ENCODE measurements at places on chromosomes 16 and 17.

DNA sequence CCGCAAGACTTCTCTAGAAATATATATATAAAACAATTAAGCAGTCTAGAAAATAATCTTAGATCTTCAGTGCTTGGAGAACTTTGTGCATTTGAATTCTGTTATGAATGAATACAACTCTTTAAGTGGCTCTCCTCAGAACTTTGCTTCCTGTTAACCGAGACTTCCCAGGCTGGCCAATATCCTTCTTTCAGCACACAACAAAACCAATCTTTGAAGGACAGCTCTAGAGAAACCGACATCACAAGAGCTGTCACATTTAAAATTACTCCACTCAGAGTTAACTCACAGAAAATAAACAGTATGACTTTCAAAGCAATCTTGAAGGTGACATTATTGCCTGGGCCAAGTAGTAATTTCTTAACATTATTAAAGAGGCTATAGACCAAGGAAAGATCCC is 49.7 kb upstream of the ITGA2B start:
- no peak for DNase-seq

DNA sequence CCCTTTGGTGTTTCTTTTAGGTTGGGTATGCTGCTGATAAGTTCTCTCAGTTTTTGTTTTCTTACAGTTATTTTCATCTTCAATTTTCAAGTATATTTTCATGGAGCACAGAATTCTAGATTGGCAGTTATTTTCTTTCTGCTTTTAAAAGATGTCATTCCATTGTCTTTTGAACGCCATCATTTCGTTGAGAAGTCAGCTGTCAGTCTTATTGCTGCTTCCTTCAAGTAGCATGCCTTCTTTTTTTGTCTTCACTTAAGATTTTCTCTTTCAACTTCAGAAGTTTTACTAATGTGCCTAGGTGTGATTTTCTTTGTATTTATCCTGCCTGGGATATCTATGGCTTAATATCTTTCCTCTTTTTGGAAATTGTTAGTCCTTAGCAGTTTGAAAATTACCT is 262.2 kb upstream of the PMFBP1 start:
- no peak for DNase-seq

DNA sequence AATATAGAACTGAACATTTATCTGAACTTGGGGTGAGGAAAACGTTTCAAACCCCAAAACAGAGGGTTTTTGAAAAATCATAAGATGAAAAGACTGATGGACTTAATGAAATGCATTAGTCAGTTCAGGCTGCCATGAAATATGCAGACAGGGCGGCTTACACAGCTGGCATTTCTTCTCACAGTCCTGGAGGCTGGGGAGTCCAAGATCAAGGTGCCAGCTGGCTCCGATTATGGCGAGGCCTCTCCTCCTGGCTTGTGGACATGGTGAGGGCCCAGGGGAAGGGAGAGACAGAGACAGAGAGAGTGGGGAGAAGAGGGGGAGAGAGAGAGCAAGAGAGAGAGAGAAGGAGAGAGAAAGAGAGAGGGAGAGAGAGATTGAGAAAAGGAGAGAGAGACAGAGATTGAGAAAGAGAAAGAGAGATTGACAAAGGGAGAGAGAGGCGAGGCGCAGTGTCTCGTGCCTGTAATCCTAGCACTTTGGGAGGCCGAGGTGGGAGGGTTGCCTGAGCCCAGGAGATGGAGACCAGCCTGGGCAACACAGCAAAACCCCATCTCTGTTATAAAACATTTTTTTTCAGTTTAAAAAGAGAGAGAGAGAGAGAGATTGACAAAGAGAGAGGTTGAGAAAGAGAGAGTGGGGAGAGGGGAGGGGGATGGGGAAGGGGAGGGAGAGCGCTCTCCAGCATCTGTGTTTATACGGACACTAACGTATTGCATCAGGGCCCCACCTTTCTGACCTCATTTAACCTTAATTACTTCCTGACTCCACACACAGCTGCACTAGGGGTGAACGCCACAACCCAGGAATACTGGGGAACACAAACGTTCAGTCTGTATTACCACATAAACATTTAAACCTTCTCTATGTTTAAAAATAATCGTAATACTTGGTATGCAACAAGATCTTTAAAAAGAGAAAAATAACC is 24.6 kb upstream of the RPH3AL start:
- DNase-seq = no peak

DNA sequence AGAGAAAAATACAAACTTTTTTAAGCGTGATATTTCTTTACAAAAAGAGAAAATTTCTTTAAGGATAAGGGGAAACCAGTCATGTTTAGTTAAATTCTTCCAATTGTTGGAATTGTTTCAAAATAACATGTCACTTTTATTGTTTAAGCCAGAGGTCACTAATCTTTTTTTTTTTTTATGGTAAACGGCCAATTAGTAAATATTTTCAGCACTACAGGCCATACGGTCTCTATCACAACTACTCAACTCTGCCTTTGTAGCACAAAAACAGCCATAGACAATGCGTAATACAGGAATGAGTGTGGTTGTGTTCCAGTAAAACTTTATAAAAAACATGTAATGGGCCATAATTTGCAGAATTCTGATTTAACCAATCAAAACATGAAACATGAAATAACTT is 401.4 kb downstream of the GRIN2A start:
- no peak for DNase-seq

- DNase-seq = no peak
Observed at GRCh38 chr17:39927929-39928857, 661 bp downstream of the LRRC3C start.

DNA sequence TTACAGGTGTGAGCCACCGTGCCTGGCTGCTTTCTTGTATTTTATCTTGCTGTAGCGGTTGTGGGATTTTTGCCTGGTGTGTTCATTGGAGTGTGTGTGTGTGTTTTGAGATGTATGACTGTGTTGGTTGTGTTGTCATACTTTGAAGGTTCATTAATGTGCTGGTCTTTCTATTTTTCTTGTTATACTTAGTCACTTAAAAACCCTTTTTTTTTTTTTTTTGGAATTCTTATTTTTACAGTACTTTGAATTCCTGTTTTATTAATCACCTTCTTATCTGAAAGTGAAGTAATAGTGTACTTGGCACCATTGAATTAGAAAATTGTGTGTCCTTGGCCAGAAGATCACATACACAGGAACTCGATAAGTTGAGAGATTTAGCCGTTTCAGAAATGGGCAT is 30.2 kb downstream of the TENT4B start:
- peak; percentile 44 for DNase-seq

DNA sequence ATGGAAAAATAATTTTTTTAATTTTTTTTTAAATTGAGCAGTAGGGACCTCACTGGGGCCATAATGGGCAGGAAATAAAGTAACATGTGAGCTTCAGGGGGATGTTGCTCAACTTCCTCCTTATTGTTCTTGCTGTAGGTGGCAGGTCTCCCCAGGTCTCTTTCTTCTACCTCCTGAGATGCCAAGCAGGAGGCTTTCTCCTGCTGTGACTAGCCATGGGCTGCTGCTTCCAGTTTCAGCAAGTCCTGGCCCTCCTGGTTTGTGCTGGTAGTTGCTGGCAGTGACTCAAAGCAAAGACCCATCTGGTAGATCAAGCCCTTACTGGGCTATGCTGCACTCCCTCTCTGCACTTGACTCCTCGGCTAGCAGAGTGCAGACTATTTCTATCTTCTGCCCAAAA is 2.3 kb downstream of the DPEP2NB start:
- DNase-seq = no peak

DNA sequence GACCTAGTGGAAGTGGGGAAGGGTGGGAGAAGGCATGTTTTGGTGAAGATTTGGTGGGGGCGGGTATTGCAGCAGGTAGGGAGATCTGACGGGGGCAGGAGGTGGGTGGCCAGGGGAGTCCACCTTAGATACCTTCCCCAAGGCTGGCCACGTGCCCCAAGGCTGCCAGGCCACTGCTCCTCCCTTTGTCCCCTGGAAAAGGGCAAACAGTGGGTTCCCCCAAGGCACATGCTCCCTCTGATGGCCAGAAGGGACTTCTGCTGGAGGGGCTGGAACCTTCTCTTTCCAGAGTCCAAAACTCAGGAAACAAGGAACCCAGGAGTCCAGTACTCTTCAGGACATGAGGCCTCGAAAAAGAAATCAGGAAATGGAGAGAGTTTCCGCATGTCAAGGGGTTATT is 6.2 kb upstream of the PSMD3 start:
- DNase-seq = no peak

GRCh38 chr17:32261936-32262510 is 3.6 kb upstream of the RHBDL3 start:
- DNase-seq = no peak

DNA sequence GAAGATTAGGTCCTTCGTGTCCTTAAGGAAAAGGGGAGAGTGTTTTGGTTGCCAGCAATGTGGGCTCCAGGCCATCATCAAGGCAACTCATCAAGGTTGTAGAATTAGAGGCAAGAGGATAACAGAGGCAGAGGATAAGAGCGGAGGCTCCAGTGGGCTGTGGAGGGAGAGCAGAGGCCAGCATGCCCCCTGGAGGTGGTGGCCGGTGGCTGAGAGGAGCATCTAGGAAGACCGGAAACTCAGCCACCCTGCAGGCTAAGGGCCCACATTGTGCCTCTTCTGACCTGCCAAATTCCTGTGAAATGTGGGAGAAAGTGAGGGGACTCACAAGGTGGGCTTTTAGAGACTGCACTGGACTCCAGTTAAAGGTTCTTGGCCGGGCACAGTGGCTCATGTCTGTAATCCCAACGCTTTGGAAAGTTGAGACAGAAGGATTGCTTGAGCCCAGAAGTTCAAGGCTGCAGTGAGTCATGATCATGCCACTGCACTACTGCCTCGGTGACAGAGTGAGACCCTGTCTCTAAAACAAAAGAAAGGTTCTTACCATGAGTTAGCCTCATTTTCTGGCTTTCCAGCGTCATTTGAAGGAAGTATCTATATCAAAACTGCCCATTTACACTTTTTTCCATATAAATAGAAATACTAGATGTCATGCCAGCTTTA is 62.7 kb upstream of the ADORA2B start:
- no peak for DNase-seq

- no peak for DNase-seq
Observed at GRCh38 chr17:62670202-62670821, 42.8 kb downstream of the MRC2 start.

DNA sequence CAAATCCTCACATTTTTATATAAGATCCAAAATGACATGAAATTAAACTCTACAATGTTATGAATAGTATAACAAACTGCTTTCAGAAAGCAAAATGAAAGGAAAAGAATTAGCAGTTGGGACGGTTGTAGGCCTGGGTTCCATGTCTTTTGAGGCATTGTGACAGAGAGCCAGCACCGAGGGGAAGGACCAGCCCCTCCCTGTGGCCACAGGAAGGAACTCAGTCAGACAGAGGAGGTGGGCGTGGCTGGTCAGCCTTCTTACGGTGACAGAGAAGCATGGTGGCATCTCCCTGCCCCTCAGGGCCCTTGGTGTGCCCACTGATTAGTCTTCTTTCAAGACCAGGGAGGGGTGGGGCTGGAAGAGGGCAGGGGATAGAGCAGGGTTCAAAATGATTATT is 5.7 kb downstream of the ZNF319 start:
- DNase-seq = no peak

GRCh38 chr17:57257895-57258851 is 1.9 kb downstream of the MSI2 start:
- no peak for DNase-seq

DNA sequence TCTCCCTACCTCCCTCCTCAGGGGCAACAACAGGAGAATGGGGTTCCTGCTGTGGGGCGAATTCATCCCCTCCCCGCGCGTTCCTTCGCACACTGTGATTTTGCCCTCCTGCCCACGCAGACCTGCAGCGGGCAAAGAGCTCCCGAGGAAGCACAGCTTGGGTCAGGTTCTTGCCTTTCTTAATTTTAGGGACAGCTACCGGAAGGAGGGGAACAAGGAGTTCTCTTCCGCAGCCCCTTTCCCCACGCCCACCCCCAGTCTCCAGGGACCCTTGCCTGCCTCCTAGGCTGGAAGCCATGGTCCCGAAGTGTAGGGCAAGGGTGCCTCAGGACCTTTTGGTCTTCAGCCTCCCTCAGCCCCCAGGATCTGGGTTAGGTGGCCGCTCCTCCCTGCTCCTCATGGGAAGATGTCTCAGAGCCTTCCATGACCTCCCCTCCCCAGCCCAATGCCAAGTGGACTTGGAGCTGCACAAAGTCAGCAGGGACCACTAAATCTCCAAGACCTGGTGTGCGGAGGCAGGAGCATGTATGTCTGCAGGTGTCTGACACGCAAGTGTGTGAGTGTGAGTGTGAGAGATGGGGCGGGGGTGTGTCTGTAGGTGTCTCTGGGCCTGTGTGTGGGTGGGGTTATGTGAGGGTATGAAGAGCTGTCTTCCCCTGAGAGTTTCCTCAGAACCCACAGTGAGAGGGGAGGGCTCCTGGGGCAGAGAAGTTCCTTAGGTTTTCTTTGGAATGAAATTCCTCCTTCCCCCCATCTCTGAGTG is 5.9 kb upstream of the LASP1NB start:
- no peak for DNase-seq

GRCh38 chr17:68566442-68566738 is 34.8 kb downstream of the FAM20A start:
- DNase-seq = no peak

- no peak for DNase-seq
Observed at GRCh38 chr17:83193336-83194185, 114.2 kb downstream of the METRNL start.

DNA sequence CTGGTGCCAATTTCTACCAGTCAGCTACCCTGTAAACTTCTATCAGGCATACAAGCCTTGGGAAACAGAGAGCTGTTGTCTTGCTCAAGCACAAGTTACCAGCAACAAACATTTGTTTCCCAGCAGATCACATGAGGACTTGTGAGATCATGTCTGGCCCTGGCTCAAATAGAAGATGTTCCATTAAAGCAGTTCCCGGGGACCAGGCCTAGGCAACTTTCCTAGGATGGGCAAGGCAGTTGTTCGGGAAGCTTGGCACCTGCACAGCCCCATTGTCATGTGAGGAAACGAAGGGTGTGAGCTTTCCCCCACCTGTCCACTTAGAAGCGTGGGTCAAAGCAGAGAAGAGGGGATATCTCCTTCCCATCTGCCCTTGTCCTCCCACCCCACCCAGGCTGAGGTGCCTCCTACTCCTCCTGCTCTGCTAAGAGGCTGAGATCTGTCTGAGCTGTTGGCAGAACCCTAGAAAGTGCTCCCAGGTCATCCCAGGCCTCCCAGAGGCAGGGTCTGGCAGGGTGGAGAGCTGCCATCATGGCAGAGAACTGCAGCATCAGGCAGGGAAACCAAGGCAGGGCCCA is 11.2 kb upstream of the SLC47A2 start:
- DNase-seq = peak; percentile 44

DNA sequence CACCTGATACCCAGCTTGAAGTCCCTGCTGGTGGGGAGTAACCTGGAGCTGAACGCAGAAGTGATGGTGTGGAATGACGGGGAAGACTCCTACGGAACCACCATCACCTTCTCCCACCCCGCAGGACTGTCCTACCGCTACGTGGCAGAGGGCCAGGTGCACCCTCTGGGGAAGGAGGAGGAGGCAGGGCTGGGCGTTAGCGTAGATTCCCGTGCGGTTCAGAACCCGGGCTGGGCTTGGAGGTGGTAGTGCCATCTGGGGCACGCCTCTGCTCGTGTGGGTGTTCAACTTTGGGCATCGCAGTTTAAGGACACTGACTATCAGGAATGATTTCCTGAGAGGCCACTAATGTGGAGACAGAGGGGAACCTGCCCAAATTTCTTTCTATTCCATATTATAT is 18.3 kb downstream of the ITGAX start:
- no peak for DNase-seq

Data from AG04449 (cell line).